ENCODE measurements at places on chromosomes 1 and 21. TPM values are rescaled to one million over a fixed set of nuclear protein-coding genes. Genes with fewer than 3 reads are reported as not detected.

Gene GCSAML
- 0.41 TPM for total RNA-seq

Gene CZIB
- total RNA-seq = 42.4 TPM

Gene OLFML3
- 17.5 TPM for total RNA-seq

Gene C1orf167
- total RNA-seq = not detected

Gene ST6GALNAC5
- total RNA-seq = 60.7 TPM

Gene CFAP74
- total RNA-seq = 0.41 TPM

Gene G0S2
- 1.6 TPM for total RNA-seq

Gene USH2A
- total RNA-seq = under 0.01 TPM

Gene NBPF4
- total RNA-seq = not detected

Gene ABCG1
- total RNA-seq = 13.0 TPM

Gene TRIM63
- not detected for total RNA-seq

Gene KRTAP19-1
- total RNA-seq = not detected

Gene DISP1
- total RNA-seq = 9.0 TPM

Gene PKP1
- under 0.01 TPM for total RNA-seq

Gene DCDC2B
- not detected for total RNA-seq

Gene SMIM1
- total RNA-seq = not detected

Gene EBNA1BP2
- total RNA-seq = 57.5 TPM

Gene ACBD6
- total RNA-seq = 57.1 TPM

Gene FAM151A
- not detected for total RNA-seq

Gene NR1I3
- not detected for total RNA-seq

Gene KCNT2
- 28.1 TPM for total RNA-seq

Gene TP53BP2
- 29.8 TPM for total RNA-seq

Gene YARS1
- 42.4 TPM for total RNA-seq

Gene LIN28A
- not detected for total RNA-seq

Gene CASZ1
- 1.6 TPM for total RNA-seq

Gene EDARADD
- total RNA-seq = 3.7 TPM

Gene RAP1GAP
- total RNA-seq = 18.8 TPM

Gene AGT
- total RNA-seq = 4.1 TPM

Gene CD84
- total RNA-seq = 1.6 TPM

Gene PPCS
- total RNA-seq = 24.1 TPM

Gene CCDC17
- 0.41 TPM for total RNA-seq

Gene AMY2A
- not detected for total RNA-seq

Gene REN
- total RNA-seq = not detected

Gene S100A9
- total RNA-seq = 28.9 TPM

Gene TIPRL
- total RNA-seq = 125 TPM

Gene BSND
- total RNA-seq = not detected

Gene MFAP2
- total RNA-seq = 7.3 TPM

Gene MAN1A2
- 129 TPM for total RNA-seq

Gene APOBEC4
- not detected for total RNA-seq

Gene CD2
- not detected for total RNA-seq

Gene LRRC8B
- 39.1 TPM for total RNA-seq

Gene RNU1-2
- under 0.01 TPM for total RNA-seq

Gene NKAIN1
- 28.1 TPM for total RNA-seq

Gene CD48
- total RNA-seq = 0.82 TPM

Gene PFKFB2
- 9.4 TPM for total RNA-seq

Gene SV2A
- total RNA-seq = 73.0 TPM

Gene PTPRC
- 2.9 TPM for total RNA-seq

Gene RAB3B
- 7.7 TPM for total RNA-seq
